ENCODE measurements at places on chromosomes 12 and 14.

DNA sequence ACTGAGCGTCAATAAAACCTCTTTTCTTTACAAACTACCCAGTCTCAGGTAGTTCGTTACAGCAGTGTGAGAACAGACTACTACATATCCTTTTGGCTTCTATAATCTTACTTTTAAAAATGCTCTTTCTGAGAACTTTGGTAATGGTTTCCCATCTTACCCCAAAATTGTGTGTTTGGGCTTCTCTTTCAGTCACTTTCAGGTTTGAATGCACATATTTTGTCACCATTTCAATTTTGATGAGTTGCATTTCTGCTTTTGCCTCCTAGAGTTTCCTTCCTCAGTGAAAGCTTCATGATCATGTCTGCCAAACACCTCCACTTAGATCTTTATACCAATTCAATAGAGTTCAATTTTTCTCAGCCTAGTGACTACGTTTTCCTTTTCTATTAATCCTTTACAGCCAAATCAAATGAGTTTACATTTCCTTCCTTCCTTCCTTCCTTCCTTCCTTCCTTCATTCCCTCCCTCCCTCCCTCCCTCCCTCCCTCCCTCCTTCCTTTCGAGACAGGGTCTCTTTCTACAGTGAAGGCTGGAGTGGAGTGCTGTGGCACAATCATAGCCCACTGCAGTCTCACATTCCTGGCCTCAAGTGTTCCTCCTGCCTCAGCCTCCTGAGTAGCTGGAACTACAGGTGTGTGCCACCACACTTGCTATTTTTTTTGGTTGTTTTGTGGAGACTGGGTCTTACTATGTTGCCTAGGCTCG, 124.9 kb downstream of the BCAT1 start:
- DNase-seq, result no peak

- peak; percentile 34 for DNase-seq
These were observed 27.7 kb upstream of the ZFP36L1 start for GRCh38 chr14:68820536-68820935.

GRCh38 chr14:57657487-57657886, 163.8 kb upstream of the CCDC198 start:
- DNase-seq, result no peak

DNA sequence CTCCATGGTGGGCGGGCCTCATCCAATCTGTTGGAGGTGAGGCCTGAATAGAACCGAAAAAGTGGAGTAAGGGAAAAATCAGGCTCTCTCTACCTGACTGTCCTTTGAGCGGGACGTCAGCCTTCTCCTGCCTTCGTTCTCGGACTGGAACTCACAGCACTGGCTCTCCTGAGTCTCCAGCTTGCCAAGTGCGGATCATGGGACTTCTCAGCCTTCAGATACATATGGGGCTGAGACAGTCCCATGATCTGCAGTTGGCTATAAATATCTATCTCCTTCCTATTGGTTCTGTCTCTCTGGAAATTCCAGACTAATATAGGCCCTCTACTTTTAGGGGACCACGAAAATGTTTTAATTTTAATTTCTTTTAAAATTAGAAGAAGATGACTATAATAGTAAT, 29.7 kb upstream of the PLEK2 start:
- DNase-seq, result no peak

DNA sequence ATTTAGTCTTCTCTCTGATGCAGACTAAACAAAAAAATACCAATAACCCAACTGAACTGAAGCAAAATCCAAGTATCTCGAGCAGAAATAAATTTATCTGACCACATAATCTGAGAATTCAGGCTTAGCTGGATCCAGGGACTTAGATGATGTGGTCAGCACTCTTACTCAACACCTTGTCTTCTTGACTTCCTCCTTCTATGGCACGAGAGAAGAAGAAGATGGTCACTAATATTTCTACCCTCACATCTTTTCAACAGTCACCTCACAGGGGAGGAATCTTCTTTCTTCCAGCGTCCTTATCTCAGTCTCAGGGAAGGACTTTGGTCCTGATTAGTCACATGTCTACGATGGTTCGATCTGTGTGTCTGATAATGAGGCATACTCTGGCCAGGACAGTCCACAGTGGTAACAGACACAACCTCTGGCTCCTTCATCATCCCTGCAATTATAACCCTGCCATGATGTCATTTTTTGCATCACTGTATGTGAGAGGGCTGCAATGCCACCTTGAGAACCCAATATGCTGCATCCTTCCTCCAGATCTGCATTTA, 15.8 kb downstream of the RGS6 start:
- no peak for DNase-seq

GRCh38 chr12:72388322-72388721, 116.2 kb downstream of the TRHDE start:
- DNase-seq, result no peak

DNA sequence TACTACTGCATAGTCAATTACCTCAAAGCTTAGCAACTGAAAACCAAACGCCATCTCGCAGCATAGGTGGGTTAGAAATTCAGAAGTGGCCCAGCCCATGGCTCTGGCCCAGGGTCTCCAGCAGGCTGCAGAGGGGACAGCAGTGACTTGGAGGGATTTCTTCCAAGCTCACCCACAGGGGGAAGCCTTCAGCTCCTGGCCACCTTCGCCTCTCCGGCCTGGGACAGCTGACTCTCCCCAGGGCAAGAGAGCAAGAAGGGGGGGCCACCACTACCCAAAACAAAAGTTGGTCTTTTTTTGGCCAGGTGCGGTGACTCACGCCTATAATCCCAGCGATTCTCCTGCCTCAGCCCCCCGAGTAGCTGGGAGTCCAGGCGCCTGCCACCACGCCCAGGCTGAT, 32.2 kb upstream of the ANKRD9 start:
- no peak for DNase-seq

DNA sequence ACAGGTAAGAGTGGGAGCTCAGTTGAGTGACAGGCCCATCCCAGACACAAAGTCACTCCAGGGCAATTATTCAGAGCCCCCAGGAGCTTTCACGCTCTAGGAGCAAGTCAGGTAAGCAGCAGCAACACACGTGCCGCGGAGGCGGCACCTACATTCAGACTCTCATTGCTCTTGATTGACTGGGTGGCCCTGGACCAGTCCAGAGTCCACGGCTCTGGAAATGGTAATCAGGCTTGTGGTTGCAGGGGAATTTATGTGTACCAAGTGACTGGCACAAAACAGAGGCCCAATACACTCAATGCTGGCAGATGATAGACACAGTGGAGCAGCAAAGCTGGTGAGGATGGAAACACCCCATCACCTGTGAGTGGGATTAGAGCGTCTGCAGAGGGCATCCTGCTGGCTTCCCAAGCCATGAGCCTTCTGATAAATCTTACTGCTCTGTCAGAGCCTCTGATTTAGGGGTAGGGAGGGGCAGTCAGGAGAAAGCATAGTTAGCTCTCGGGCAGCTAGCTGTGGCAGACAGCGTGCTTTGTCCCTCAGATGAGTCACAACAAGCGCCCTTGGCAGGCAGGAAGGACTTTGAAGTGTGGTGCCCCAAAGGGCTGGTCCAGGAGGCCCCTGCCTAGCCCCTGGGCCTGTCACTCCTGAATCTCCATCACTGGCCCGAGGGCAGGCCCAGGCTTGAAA, 344.7 kb downstream of the CACNA1C start:
- DNase-seq, result no peak

- no peak for DNase-seq
These were observed 606.1 kb downstream of the SLC16A7 start for GRCh38 chr12:60201891-60202290.

DNA sequence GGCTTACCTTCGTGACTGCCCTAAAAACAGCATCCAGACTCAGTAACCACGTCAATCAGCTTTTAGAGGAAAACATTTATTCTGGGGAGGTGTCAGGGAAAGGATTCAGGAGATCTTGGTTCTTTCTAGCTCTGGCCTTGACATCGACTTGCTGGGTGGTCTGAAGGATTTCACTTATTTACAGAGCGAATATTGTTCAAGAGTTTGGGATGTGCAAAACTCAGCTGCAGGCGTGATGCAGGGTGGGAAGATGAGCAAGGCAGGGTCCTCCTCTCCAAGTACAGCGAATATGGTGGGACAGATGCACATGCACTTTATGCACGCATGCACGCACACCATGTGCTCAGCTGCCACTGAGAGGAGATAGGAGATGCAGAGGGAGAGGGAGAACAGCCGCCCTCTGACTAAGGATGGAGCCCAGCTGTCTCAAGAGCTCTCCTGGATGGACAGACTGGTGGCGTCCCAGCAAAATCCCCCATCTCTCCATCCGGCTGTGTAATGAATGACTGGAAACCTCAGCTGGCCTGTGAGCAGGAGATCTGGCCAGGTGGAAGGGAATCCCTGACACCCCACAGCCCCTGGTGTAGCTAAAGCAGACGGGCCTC, 24.4 kb upstream of the BDKRB1 start:
- no peak for DNase-seq

- DNase-seq, result no peak
These were observed 94.5 kb upstream of the DACT1 start for GRCh38 chr14:58543253-58543652.

DNA sequence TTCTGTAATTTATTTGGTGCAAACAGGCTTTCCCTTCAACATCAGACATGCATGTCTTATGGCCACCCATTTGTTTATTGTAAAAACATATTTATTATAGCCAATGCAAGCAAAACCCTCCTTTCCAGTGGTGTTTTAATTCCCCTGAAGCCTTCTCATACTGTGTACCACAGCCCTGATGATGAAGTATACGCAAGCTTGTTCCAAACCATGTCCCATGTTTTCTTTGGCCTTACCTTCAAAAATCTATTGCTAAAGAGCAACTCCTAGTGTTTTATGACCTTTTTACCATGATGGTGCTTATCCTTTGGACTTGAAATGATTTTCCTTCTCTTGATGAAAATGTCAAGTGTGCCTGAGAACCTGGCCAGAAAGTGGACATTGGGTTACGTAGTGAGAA, 85.9 kb upstream of the CCDC91 start:
- no peak for DNase-seq

DNA sequence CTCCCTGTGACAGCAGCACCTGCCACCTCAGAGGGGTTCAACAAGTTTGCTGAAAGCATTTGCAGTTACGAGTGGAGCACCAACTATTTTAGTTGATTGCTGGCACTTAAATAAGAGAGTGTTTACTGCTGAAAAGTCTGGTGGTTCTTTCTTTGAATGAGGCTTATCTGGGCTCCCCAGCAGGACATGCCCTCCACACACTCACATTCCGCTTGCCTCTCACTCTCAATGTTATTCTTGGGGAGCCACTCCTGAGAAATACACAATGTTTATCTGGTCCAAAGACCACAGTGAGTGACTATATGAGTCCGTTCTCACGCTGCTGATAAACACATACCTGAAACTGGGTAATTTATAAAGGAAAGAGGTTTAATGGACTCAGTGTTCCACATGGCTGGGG, 31.9 kb downstream of the NT5DC3 start:
- no peak for DNase-seq

DNA sequence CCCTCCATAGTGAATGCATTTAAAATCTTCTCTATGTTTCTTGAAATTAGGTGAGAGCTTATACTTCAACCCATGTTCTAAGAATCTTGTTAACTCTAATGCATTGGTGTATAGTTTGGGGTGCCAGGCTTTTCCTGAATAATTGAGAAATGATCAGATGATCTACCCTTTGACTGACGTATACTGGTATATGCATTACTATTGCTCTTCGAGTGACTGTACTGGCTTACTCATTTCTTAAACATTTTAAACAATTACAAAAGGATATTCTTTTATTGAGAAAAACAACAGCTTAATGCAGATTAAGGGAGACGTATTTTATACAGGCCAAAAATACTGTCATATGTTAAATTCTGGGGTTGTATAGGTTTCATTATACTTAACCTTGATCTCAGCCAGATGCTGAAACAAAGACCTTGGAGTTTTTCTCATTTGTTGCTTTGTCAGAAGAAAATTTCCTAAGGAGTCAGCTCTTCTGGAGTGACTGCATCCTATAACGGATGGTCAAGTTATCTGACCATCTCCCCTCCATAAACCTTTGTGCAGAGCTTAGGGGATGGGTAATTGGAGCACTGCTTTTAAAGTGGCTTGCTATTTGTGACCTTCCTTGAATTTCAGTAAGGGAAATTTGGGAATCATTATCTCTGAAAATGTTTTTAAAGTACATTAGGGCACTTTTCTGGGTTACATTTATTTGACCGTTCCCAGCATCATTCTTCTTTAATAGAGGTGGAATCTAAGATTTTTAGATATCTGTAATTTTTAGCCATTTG, 507.6 kb downstream of the PCNX1 start:
- no peak for DNase-seq

DNA sequence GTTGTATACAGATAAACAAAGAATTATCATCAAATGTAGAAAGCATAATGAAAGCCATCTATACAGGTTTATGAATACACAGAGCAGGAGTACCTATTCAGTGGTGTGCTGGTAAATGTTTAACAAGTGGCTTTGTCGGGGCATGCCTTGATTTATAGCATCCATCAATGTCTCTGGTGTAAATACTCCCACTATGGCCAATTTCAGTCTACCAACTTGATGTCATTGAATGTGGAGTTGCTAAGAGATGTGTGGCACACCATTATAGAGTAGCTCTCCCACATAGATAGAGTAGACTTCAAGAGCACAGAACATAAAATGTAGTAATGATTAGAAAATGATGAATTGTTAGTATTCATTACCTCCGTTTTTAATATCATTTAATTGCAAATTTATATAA, 9.3 kb downstream of the GRIP1 start:
- no peak for DNase-seq

- peak; percentile 37 for DNase-seq
These were observed 26.2 kb upstream of the CHPT1 start for GRCh38 chr12:101671157-101671791.

GRCh38 chr12:89980236-89980635, 271.6 kb upstream of the ATP2B1 start:
- DNase-seq, result no peak

DNA sequence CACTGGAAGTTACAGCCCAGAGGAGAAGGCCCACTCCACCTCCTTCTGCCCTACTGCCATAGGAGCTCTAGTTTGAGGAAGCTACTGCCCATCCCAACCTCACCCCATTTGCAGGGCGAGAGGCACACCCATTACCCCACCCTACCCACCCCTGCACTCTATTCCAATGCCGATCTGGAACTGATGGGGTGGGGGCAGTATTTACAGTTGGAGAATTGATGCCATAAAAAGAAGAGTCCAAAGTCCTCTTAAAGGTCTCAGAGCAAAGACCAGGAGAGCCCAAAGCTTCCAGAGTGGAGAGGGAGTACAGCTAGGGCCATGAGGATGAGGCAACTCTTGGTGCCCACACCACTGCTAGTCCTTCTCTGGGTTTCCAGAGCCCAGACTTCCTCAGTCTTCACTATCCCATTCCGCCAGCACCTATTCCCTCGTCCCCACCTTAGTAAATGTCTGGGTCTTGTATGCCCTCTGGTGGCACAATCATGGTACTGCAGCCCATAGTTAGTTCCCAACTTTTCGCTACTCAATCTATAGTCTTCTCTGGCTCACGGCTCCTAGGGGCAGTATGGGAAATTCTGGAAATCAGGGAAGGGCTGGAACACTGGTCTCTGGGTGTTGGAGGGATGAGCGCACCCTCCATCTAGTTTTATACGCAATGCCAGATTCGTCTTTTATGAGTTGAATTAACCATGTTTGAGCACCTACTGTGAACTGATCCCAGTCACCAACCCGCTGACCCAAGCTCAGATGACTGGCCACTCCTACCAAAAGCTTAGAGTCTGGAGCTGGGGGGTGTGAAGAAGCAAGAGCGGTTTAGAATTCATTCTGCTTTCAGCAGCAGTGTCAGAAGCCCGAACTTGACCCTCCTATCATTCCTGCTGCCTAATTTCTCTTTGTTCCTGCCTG, 6.9 kb upstream of the ADCY6 start:
- peak; percentile 55 for DNase-seq

Measured in activated T-cell treated with anti-CD3 and anti-CD28 coated beads, Interleukin-2, amount 50 U/mL, for 72 hours (primary cell).